Lung (tissue), 17 donors: ENCODE measurements at places on chromosomes 12 and 14. TPM values are rescaled to one million over a fixed set of nuclear protein-coding genes. Genes with fewer than 3 reads are reported as not detected.

DNA sequence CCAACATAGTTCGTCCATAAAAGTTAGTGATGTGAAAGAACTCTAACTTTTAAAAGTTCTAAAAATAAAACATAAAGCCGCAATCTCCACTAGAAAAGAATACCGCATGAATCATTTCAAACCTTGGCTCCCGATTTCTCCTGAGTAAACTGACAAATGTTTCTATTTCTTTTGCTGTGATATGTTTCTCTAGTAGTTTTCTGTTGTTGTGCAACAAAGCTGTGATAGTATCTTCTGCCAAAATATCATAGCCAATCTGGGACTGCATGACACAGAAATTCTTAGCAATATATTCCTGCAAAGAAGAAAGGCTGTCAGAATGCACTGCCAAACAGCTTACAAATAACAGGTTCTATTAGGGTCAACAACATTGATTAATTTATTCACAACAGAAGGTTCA is 174.0 kb downstream of the ITPR2 start:
- DNase-seq, result peak; percentile 58

DNA sequence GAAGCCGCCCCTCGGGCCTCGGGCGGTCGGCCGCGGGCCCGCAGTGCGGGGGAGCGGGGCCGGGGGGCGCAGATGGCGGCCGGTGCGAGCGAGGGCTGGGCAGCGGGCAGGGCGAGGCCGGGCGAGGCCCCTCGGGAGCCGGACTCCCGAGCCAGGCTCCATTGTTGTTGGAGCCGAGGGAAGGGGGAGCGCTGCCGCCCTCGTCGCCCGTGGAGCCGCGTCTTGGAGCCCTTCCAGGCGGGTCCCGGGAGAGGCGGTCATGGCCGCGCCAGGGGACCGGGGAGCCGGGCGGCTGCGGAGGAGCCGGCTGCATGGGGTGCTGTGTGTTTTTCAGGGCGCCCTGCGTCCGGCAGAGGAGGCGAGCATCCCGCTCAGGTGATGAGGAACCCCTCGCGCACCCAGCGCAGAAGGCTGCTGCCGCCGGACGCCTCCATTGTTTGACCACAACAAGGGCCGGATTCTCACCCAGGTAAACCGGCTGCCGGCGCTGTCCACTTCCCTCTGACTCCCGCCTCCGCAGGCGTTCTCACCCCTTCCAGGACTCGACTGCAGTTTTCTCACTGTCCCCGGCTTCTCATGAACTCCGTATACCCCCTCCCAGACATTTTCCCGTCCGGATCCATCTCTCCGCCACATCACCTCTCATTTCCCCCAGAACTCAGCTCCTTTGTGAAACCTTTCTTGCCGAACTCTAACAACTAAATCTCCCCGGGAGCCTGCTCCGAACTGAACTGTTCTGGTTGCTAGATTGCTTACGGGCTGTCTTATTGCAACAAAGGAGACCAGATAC is 732 bp downstream of the ZNF664 start:
- peak; percentile 55 for DNase-seq

- no peak for DNase-seq
Observed at GRCh38 chr14:94535506-94535905, 25.7 kb upstream of the SERPINA4 start.

DNA sequence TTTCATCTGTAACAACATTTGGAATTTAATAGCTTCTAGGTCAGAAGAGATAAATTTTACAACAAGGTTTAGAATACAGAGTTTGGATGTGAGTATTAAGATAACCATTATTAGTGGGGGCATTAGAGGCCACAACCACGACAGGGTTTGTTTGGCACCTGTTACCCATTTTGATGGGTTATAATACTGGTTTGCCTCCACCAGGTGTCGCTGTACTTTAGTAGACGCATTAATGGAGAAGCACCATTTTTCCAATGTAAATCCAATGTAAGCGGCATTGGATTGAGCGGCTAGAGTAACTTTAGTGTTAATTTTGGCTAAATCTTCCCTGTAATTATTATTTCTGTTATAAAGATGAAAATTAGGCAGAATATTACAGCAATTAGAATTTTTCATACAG is 136.2 kb downstream of the SLCO1B3 start:
- no peak for DNase-seq

DNA sequence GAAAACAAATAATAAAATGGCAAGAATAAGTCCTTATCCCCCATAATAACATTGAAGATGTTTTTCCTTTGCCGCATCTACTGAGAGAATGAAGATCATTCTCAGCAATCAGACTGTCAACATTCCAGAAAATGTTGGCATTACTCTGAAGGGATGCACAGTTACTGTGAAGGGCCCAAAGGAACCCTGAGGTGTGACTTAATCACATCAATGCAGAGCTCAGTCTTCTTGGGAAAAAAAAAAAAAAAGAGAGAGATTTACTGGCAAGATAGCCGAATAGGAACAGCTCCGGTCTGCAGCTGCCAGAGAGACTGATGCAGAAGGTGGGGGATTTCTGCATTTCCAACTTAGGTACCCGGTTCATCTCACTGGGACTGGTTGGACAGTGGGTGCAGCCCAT is 41.3 kb upstream of the OR6J1 start:
- no peak for DNase-seq

DNA sequence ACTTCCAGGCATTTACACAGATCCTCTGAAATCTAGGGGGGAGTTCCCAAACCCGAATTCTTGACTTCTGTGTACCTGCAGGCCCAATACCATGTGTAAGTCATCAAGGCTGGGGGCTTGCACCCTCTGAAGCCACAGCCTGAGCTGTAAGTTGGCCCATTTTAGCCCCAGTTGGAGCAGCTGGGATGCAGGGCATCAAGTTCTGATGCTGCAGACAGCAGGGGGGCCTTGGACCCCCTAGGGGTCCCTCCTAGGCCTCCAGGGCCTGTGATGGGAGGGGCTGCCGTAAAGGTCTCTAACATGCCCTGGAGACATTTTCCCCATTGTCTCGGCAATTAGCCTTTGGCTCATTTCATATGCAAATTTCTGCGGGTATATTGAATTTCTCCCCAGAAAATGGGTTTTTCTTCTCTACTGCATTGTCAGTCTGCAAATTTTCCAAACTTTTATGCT is 59.5 kb downstream of the LRIG3 start:
- DNase-seq, result no peak

DNA sequence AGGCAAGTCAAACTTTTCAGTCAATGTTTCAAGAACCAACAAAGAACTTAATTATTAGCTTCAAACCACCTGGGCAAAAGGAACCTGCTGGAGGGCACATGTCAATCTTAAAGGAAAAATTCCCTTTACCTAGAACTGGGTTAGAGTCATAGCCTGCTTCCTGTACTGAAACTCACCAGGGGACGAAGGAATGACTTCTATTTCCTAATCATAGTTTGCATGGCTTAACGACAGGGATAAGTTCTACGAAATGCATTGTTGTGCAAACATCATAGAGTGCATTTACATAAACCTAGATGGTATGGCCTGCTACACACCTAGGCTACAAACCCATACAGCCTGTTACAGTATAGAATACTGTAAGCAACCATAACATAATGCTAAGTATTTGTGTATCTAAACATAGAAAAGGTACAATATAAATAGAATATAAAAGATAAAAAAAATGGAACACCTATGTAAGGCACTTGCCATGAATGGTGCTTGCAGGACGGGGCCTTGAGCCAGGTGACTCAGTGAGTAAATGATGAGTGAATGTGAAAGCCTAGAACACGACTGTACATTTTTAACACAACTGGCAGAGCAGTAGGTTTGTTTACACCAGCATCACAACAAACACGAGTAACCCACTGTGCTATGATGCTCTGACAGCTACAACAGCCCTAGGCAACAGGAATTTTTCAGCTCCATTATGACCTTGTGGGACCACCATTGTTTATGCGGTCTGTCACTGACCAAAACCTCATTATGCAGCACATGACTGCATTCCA is 234.9 kb upstream of the CAND1 start:
- no peak for DNase-seq

- DNase-seq, result no peak
Observed at GRCh38 chr12:46233423-46233822, 35.4 kb downstream of the SLC38A1 start.

- no peak for DNase-seq
Observed at GRCh38 chr12:58557171-58557570, 363.1 kb downstream of the LRIG3 start.

DNA sequence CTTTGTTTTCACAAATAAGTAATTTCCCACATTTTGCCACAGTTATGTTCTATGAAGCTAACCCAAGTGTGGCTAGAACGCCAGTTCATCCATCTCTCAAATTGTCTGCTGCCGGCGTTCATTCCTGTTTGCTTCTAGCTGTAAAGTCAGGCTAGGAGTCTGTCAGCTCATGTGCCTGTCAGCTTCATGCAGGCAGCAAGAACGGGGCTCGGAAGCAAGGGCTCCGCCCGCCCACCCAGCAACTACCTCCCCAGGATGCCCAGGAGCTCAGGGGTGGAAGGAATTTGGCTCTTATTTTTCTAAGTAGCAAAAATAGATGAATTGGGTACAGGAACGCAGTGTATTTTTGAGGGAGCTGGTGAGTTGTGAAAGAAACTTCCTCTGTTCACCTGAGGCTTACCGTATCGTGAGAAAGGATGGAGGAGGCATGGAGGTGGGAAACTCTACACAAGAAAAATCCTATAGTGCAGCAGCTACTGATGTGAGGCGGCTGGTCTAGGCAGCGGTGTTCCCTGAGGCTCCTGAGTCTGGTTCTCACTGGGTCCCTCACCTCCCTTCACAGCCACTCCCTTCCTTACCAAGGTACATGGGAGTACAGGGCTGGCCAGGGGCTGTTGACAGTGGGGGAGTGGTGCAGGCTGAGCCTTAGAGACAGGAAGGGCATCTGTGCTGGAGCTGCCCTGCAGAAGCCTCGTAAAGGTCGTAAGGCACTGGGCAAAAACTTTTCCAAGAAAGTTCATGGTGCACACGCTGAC is 54.5 kb upstream of the AMN start:
- DNase-seq, result no peak

Gene GATC
- 10.6 TPM for polyA plus RNA-seq

DNA sequence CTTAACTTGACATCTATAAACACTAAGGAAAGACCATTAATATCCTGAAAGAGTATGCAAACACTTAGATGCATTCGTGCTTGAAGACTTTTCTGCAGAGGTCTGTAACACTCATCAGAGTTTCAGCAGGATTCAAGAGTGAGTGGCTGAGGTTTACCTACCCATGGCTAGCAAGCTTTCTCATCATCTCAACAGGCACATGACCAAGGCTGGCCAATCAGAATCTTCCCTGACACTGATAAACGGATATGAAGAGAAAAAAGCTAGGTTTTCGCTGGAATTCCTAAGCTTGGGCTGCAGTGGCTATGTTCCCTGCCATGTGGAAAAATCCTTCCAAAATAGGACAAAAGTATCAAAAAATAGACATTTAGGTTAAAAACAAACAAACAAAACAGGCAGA is 162.1 kb upstream of the USP15 start:
- DNase-seq, result no peak

Gene KERA
- not detected for polyA plus RNA-seq

DNA sequence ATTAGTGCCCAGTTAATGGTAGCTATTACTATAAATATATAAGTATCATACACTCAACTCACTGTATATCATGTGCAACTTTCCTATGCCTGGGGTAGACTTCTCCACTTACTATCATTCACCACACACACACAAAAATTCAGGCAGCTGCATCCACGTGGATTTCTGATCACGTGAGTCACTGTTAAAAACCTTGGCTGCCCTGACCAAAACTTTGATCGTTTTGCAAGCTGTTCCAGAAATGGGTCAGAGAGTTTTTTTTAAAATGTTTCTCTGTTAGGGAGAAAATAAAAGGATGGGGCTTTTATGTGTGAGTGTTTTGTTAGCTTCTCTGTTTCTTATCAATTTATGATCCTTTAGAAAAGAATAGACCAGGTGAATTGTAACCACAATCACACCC is 198.2 kb upstream of the CNOT2 start:
- DNase-seq, result peak; percentile 83

Gene CCDC177
- polyA plus RNA-seq, result not detected

GRCh38 chr12:50050410-50051098 is 6.8 kb upstream of the ASIC1 start:
- peak; percentile 89 for DNase-seq

- DNase-seq, result no peak
Observed at GRCh38 chr12:119829439-119829838, 47.7 kb downstream of the CIT start.

DNA sequence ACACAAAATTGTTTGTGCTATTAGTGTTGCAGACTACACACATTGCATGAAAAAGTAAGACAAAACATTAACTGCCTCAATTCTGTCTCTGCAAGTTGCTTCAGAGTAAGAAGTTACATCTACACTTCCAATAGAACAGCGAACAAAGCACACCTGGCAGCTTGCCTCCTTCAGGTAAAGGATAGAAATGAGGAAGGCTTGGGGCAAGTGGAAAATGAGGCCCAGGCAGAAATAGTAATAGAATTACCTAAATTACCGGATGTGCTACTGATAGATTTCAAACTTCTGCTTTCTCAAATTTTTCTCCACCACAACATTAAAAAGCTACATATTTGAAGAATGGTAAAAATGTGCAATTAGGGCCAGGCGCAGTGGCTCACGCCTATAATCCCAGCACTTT is 37.7 kb downstream of the CCDC175 start:
- no peak for DNase-seq

Gene ACOT6
- polyA plus RNA-seq, result not detected

Gene SERPINA5
- 0.14 TPM for polyA plus RNA-seq

GRCh38 chr12:14272956-14273912 is 92.2 kb upstream of the ATF7IP start:
- DNase-seq, result peak; percentile 90

DNA sequence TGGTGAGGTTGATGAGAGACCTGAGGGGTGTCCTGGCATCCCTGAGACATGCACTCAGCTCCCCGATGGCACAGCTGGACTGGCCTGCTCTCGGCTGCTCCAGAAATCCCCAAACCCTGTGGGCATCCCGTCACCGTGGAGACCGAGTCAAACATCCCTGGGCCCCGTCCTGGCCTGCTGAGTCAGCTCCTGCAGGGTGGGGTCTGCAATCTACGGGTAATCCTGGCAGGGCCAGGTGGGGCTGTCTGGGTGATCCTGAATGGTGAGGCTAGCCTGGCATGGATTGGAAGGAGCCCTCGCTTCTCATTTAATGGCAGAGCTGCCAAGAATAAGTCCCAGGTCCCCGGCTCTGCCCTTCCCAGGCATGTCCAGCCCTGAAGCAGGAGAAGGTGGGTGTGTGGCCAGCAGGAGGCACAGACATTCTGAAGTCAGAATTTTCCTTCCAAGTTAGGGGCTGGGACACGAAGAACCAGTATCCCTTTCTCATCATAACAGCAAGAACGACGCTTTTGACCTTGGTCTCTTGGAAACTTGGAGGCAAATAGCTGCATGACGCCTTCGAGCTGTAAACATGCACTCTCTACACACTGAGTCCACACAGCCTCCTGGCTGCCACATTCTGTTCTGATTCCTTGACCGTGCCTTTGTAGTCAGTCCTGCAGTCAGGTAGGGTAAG is 17.7 kb upstream of the SERPINA4 start:
- DNase-seq, result peak; percentile 41

Gene TOMM20L
- not detected for polyA plus RNA-seq
